G401 (cell line): ENCODE measurements at places on chromosomes 5 and 9. TPM values are rescaled to one million over a fixed set of nuclear protein-coding genes. Genes with fewer than 3 reads are reported as not detected.
A peak's percentile ranks its signal among the peaks of the same experiment; 100 is the strongest.

GRCh38 chr9:69104830-69105527 lies 69.1 kb upstream of the TJP2 start:
- DNase-seq = no peak

DNA sequence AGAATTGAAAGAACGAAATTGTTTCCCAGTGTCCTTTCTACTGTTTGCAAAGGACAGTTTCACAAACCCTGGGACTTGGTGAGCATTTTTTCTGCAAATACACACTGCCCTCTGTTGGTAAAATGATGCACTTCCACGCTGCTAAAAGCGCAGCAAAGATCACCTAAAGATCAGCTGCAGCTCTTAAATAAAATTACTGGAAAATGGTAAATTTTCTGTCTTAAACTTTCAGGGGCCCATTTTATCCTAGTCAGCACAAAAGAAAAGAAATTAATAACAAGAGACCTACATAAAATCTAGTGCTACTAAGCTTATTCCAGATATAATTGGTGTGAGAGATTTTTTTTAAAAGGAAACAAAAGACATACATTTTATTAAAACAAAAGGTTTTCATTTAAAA lies 566.0 kb downstream of the CAAP1 start:
- DNase-seq = peak; percentile 52

DNA sequence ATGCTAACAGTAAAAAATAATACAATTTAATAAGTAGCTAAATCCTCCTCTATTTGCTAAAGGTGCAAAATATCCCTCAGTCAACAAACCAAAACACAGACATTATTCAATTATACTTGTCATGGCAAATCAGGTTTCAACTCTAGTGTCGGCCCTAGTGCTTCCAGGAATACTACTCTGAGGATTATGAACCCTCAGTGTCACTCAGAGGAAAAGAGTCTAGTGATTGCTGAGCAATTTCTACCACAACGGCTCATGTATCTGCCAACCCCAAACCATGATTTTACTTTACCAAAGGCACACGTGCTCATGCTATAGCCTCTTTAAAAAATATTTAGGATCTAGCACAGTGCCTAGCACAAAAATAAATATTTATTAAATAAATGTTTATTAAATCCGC lies 21.0 kb downstream of the RICTOR start:
- DNase-seq = no peak

DNA sequence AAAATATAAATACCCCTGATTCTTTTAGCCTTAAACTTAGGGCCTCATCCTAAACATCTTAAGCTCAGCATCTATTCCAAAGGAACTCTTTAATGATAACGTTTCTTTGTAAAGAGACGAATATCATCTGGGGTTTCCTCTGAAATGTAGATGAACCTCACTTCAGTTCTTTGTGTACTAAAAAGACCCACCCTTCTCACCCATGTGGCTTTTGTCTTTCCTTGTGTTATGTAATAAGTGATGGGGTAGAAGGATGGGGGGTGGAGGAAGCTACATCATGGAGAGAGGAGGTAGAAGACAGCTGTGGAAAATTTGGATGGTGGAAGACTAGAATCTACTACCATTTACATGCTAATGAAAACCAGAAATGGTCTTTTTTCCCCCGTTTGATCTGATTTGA lies 111.0 kb downstream of the NDUFS4 start:
- DNase-seq = no peak

DNA sequence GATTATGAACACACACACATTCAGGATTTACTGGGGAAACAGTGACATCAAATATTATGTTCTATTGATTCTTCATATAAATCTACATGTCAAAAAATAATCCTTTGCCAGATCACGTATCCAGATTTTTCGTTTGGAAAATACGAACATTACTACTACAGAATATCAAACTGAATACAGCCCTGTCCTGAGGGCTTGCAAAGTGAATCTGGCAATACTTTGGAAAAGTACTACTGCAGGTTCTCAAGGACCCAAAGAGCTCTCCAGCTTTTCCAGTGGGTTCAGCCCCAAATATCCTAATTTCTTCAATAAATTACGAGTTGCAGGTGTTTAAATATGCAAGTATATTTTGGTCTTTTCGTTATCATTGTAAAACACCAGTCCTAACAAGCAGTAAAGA lies 411 bp upstream of the NDUFS4 start:
- peak; percentile 51 for DNase-seq

DNA sequence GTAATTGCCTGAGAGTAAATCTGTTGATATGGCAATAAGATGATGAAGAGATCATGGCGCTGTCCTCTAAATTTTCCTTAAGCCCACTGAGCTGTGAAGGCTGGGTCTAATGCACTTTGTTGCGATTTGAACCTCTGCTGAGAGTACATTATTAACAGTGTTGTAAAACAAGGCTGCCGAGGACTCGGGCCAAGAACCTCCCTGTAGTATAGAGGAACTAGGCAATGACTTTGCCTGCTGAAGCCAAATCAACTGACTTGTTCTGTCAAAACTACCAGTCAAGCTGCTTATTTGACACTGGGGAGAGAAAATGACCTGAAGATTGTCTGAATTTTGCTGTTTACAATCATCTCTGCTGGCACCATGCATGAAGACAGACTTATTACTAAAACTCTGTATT lies 1154.7 kb downstream of the DTWD2 start:
- DNase-seq = peak; percentile 13

DNA sequence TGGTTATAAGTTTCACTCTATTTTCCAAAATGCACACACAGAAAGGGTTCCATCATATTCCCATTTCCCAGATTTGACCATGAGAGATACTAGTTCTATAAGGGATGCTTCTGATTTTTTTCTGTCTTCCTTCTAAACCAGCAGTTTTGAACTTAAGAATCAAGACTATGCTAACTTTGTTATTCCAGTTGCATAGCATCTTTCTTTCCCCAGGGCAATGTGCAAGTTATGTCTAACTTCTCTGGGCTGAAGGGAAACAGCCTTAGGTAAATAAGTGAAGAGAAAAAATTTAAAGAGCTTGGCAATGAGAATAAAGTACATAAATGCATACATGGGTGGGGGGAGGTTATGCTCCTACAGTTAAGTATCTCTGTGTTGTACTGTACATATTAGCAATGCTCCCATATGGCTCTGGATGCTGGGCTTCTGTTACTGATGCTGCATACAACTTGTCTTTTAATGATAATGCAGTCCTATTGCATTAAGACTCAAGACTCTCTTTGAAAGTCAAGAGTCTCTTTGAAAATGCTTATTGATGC lies 125.8 kb upstream of the SLC12A2 start:
- peak; percentile 27 for DNase-seq

- no peak for DNase-seq
Measured at GRCh38 chr5:136190091-136190720, 2.8 kb downstream of the SMIM32 start.

HAVCR2 gene
- not detected in 2 replicates for total RNA-seq

GRCh38 chr5:23405316-23406068 lies 101.9 kb upstream of the PRDM9 start:
- DNase-seq = no peak

DNA sequence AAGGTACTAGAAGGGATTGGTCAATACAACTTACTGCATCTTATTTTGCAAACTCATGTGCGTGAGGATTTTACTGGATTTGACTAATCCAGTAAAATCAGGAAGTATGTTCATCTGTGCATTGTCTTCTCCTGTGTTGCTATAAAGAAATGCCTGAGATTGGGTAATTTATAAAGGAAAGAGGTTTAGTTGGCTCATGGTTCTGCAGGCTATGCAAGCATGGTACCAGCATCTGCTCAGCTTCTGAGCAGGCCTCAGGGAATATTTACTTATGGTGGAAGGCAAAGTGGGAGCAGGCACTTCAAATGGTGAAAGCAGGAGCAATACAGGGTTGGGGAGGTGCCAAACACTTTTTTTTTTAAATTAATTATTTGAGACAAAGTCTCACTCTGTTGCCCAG lies 2199.5 kb upstream of the WWC1 start:
- no peak for DNase-seq

GRCh38 chr5:75651575-75652238 lies 40.5 kb downstream of the ANKDD1B start:
- no peak for DNase-seq

DNA sequence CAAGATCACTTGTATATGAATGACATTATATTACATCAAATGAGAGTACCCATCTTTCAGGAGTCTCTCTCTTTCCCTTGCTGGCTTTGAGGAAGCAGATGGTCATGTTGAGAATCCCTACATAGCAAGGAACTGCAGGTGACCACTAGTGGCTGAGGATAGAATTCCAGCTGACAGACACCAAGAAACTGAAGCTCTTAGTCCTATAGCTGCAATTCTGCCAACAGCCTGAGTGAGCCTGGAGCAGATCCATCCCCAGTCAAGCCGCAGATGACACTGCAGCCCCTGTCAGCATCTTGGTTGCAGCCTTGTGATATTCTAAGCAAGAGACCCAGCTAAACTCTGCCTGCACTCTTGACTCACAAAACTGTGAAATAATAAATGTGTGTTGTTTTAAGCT lies 531.5 kb downstream of the CSNK1G3 start:
- no peak for DNase-seq

DNA sequence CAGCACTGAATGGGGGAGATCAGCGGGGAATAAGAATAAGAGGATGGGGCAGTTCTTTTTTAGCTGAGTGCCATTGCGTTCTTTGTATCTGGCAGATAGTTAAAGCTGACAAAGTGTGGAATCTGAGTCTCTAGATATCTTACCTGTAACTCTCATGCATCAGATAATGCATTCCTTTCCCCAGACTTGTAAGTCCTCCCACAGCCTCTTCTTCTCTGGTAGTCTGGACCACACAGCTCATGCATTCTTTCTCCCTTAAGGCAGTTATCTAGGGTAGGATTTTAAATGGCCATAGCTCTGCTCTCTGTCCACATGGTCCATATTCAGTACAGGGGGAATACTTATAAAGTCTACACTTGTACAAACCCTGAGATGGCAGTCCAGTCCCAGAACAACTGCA lies 54.0 kb upstream of the FGF10 start:
- no peak for DNase-seq

GRCh38 chr9:27703216-27703980 lies 130.1 kb upstream of the C9orf72 start:
- peak; percentile 81 for DNase-seq

DNA sequence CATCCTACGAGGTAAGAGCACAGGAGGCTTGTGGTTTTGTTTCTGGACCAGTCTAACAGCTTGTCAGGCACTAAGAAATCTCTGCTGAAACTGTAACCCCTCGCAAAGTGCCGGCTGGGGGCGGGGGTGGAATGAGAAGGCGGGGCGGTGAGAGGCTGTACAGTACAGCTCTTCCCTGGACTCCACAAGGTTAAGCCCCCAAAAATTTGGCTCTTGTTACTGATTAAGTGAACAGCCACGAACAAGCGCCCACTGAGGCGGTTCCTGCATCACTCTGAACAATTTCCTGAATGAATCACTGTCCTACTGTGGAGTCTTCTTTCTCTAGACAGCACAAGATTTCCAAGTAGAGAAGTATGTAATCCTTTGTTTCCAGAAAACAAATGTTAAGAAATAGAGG lies 6.8 kb downstream of the FBP2 start:
- DNase-seq = no peak

- DNase-seq = peak; percentile 61
Measured at GRCh38 chr5:157266286-157267007, 524 bp downstream of the CYFIP2 start.
